ENCODE measurements at places on chromosomes 6 and 20.

GRCh38 chr6:168514216-168514615, 73.2 kb downstream of the SMOC2 start:
- no peak for DNase-seq

- DNase-seq = no peak
Observed at GRCh38 chr6:76220805-76221204, 148.3 kb upstream of the IMPG1 start.

DNA sequence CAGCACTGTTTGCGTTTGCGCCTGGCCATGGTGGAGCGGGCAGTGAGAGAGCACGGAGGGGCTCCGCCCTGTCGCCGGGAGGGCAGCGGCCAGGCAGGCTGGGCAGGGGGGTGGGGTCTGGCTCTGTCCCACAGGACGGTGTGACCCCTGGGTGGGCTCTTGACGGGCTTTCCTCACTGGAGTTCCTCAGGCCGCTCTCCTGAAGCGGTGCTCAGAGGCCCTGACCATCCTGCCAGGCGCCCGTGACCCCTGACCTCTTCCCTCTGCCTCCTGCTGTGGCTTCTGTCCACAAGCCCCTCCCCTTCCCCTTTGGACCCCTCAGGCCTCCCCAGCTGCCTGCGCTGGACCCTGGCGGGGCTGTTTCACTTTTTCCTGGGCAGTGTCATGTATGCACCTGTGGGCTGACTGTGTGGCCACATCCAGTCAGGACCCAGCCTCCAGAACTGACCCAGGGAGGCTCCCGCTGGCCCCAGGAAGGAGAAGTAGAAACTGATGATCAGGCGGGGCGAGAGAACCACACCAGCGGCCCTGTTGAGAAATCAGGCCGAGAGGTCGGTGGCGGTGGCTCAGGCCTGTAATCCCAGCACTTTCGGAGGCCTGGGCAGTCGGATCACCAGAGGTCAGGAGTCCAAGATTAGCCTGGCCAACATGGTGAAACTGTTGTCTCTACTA, 1.2 kb downstream of the OGFR start:
- DNase-seq = no peak

DNA sequence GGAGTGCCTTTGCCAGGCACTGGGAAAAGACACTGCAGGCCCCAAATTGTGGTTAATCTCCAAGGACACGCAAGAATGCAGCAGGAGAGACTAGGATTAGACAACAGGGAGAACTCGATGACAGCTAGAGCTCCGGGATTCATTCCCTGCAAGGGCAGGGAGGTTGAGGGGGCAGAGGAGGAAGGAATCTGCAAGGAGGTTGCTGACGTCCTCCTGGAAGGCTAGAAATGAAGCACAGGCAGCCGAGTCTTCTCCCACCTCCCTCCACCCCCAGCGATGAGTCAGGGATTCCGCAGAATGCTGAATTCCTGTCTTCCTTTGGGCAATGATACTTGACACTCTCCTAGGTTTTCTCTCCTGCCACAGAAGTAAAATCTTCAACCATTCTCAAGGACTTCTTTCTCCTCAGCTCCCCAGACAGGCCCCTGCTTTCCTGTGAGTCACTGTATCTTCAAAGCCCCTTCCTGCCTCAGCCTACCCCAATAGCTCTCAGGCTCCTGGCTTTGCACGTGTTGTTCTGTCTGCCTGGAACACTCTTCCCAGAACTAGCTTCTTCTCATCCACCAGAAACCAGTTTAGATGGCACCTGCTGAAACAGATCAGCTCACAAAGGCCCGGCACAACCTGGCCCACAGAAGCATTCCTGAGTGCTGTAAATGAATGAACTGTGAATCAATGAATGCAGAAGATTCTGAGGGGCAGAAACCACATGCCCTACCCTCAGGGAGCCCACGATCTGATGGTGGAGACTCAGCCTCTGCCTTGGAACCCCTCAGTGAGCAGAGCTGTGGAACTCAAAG, 85.6 kb downstream of the MRPL14 start:
- DNase-seq = peak; percentile 89

DNA sequence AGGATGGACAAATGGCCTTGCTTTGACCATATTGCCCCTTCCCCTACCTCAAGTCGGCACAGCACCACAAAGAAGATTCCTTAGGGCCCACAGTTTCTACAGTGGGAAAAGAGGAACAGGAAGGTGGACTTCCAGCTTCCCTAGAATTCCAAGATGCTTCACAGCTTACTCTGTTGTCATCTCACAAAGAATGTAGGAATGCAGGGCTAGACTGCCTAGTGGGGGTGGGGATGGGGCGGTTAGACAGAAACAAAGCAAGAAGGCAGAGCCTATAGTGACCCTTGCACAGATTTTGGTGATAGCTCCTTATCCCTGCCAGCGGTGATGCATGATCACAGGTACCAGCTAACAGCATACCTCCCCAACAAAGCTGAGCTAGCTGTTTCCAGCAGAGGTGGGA, 607.6 kb upstream of the MAN1A1 start:
- DNase-seq = no peak

All from kidney capillary endothelial cell (primary cell).